Natural killer cell (primary cell): ENCODE measurements at places on chromosomes 7 and 10. TPM values are rescaled to one million over a fixed set of nuclear protein-coding genes. Genes with fewer than 3 reads are reported as not detected.

CYP3A5 gene
- 0.14 TPM for total RNA-seq

STMP1 gene
- 19.4 TPM for total RNA-seq

MNX1 gene
- total RNA-seq = not detected

CCL26 gene
- total RNA-seq = not detected

PWWP2B gene
- total RNA-seq = 23.7 TPM

ELFN1 gene
- not detected for total RNA-seq

ADAMTS14 gene
- total RNA-seq = 1.1 TPM

DNA sequence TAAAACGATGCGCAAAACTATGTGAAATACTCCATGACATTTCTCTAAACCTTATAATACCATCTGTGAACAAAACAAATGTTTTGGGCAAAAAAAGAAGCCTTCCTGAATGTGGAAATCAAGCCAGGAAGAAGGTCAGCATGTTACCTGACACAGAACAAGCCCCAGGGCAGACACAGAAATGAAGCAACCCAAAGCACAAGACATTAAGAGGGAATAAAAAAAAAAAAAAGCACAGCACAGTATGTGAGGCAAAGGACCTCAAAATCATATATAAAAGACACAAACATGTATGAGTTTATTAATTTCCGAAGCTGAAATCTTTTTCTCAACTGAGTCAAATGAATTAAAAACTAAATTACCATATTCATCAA lies 161.8 kb downstream of the SKIDA1 start:
- no peak overlapping the region for H3K4me3 ChIP-seq
- H3K27me3 ChIP-seq = no peaks in the 10 kb centered on the region
- H3K4me1 ChIP-seq = no peaks in the 10 kb centered on the region
- no peak overlapping the region for H3K27ac ChIP-seq

GRCh38 chr7:55939514-55940123 lies 12.1 kb upstream of the MRPS17 start:
- no peaks in the 10 kb centered on the region for H3K36me3 ChIP-seq
- no peaks in the 10 kb centered on the region for H3K27me3 ChIP-seq
- DNase-seq = no peak
- H3K27ac ChIP-seq = no peak overlapping the region
- no peak overlapping the region for H3K4me3 ChIP-seq

- H3K36me3 ChIP-seq = no peaks in the 10 kb centered on the region
- no peak overlapping the region for H3K27ac ChIP-seq
- DNase-seq = no peak
- H3K4me3 ChIP-seq = no peak overlapping the region
Measured at GRCh38 chr7:30970594-30971094, 6.9 kb downstream of the GHRHR start.

DNA sequence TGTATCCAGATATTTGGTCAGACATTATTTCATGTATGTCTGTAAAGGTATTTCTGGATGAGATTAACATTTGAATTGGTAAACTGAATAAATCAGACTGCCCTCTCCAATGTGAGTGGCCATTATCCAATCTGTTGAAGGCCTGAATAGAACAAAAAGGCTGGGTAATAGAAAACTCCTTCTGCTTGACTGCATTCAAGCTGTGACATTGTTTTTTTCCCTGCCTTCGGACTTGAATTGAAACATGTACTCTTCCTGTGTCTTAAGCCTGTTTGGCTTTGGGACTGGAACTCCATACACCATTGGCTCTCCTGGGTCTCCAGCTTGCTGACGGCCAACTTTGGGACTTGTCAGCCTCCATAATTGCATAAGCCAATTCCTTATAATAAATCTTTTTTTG lies 36.0 kb upstream of the ARHGAP21 start:
- H3K4me1 ChIP-seq = no peaks in the 10 kb centered on the region
- DNase-seq = no peak
- no peaks in the 10 kb centered on the region for H3K27me3 ChIP-seq
- H3K4me3 ChIP-seq = no peak overlapping the region
- no peaks in the 10 kb centered on the region for H3K36me3 ChIP-seq

DNA sequence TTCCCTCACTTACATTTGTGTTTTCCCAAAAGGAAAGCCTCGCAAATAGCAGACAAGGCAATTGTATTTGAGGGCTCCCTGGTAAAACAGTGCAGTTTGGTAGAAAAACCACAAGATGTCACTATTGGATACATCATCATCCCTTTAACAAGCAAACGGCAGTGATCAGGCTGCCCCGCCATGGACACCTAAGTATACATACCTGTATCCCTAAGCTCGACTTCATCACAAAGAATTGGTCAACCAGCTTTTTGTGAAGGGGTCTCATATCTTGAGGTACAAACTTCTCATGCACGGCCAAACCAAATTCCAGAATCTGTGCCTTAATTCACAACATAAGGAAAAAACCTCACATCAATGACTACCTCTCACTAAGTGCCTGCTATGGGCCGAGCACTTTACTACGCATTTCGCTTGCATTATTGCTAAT lies 179.5 kb upstream of the IMMP2L start:
- no peaks in the 10 kb centered on the region for H3K36me3 ChIP-seq
- no peaks in the 10 kb centered on the region for H3K4me1 ChIP-seq
- no peak overlapping the region for H3K27ac ChIP-seq
- no peak overlapping the region for H3K4me3 ChIP-seq

- H3K4me1 ChIP-seq = no peaks in the 10 kb centered on the region
- no peak overlapping the region for H3K27ac ChIP-seq
- no peak overlapping the region for H3K4me3 ChIP-seq
- peaks cover 6% of the 10 kb centered on the region for H3K27me3 ChIP-seq
- H3K36me3 ChIP-seq = no peaks in the 10 kb centered on the region
Measured at GRCh38 chr10:103265717-103266329, 11.1 kb upstream of the INA start.

- no peaks in the 10 kb centered on the region for H3K27me3 ChIP-seq
- H3K4me3 ChIP-seq = no peak overlapping the region
- DNase-seq = no peak
- no peak overlapping the region for H3K27ac ChIP-seq
- H3K4me1 ChIP-seq = no peaks in the 10 kb centered on the region
Measured at GRCh38 chr10:127207081-127207480, 10.7 kb upstream of the INSYN2A start.

DNA sequence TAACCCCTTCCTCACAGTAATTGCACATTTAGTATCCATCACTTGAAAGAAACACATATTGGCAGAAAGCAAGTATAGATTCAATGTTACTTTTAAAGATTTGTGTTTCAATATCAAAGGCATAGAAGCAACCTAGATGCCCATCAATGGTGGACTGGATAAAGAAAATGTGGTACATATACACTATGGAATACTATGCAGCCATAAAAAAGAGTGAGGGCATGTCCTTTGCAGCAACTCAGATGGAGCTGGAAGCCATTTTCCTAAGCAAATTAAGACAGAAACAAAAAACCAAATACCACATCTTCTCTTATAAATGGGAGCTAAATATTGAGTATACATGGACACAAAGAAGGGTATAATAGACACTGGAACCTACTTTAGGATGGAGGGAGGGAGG lies 3.6 kb downstream of the OR6V1 start:
- no peak overlapping the region for H3K4me3 ChIP-seq
- no peak for DNase-seq
- no peak overlapping the region for H3K27ac ChIP-seq
- no peaks in the 10 kb centered on the region for H3K36me3 ChIP-seq

GRCh38 chr7:109879287-109879828 lies 1211.6 kb upstream of the LRRN3 start:
- no peak overlapping the region for H3K4me3 ChIP-seq
- H3K4me1 ChIP-seq = no peaks in the 10 kb centered on the region
- no peak for DNase-seq
- no peak overlapping the region for H3K27ac ChIP-seq

- H3K27ac ChIP-seq = no peak overlapping the region
- H3K27me3 ChIP-seq = no peaks in the 10 kb centered on the region
- no peaks in the 10 kb centered on the region for H3K4me1 ChIP-seq
- H3K36me3 ChIP-seq = no peaks in the 10 kb centered on the region
Measured at GRCh38 chr7:15376600-15376999, 185.2 kb downstream of the AGMO start.

DNA sequence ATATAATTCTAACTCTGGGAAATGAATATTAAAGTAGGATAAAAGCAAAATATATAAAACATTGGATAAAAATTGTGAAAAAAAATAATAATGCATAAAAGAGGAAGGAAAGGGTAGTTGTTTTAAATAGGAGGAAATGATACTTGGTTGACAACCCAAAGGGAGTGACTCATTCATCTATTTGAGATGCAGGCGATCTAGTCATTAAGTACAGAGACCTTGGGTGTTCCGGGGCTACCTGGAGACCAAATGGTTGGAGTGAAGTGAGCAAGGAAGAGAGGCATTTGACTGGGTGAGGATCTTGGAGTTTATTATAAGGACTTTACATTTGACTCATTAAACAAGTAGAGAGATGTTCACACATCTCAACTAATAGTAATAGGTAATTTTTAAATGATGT lies 111.0 kb downstream of the LRRTM3 start:
- H3K36me3 ChIP-seq = no peaks in the 10 kb centered on the region
- no peak overlapping the region for H3K27ac ChIP-seq
- H3K4me1 ChIP-seq = no peaks in the 10 kb centered on the region
- DNase-seq = no peak
- no peak overlapping the region for H3K4me3 ChIP-seq

- H3K27me3 ChIP-seq = no peaks in the 10 kb centered on the region
- peak overlapping the region; percentile 98 for H3K4me3 ChIP-seq
- peak; percentile 74 for DNase-seq
- peak overlapping the region; percentile 98 for H3K27ac ChIP-seq
- peaks cover 26% of the 10 kb centered on the region for H3K4me1 ChIP-seq
Measured at GRCh38 chr10:35127289-35127891, 744 bp downstream of the CREM start.

DNA sequence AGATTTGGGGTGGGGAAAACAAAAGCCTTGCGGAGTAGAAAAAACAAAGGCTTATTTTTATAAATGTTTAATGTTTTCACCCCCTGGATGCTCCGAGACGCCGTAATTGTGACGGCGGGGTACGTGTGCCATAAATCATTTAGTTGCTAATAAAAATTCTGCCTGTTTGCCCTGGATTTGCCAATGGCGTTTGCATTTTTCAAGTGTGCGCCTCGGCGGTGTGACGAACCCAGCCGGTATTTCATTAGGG lies 2.5 kb upstream of the TNRC18 start:
- peak; percentile 36 for DNase-seq
- no peak overlapping the region for H3K27ac ChIP-seq
- H3K36me3 ChIP-seq = no peaks in the 10 kb centered on the region
- H3K27me3 ChIP-seq = peaks cover 69% of the 10 kb centered on the region
- peaks cover 84% of the 10 kb centered on the region for H3K4me1 ChIP-seq

GRCh38 chr7:4730971-4731370 lies 44.5 kb upstream of the AP5Z1 start:
- H3K36me3 ChIP-seq = peaks cover 5% of the 10 kb centered on the region
- DNase-seq = no peak
- H3K27me3 ChIP-seq = no peaks in the 10 kb centered on the region
- H3K27ac ChIP-seq = no peak overlapping the region

- no peaks in the 10 kb centered on the region for H3K4me1 ChIP-seq
- no peak for DNase-seq
- H3K27ac ChIP-seq = no peak overlapping the region
- no peaks in the 10 kb centered on the region for H3K27me3 ChIP-seq
Measured at GRCh38 chr10:92814790-92815189, 33.5 kb upstream of the EXOC6 start.

DNA sequence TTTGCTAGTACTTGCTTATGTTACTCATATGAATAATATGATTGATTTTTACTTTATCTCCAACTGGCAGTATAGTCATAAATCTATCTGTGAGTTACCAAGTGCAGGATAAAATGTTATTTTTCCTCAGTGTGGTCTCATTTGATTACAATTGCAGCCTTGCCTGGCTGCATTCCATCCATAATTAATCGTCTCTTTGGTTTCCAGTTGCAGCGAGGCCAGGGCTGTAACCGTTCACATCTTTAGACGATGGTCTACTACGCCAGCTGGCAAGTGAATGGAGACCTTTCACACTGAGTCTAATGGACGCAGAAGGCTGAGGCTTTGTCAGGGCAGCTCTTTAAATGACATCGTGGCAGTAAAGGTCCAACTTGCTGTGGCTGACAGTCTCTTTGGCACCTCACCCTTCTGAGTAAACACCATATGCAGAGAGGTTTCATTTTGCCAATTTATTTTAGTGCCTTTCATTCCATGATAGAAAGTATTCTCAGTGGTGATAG lies 84.0 kb downstream of the ARL4A start:
- DNase-seq = no peak
- no peak overlapping the region for H3K27ac ChIP-seq
- no peak overlapping the region for H3K4me3 ChIP-seq
- no peaks in the 10 kb centered on the region for H3K27me3 ChIP-seq
- H3K36me3 ChIP-seq = no peaks in the 10 kb centered on the region

DNA sequence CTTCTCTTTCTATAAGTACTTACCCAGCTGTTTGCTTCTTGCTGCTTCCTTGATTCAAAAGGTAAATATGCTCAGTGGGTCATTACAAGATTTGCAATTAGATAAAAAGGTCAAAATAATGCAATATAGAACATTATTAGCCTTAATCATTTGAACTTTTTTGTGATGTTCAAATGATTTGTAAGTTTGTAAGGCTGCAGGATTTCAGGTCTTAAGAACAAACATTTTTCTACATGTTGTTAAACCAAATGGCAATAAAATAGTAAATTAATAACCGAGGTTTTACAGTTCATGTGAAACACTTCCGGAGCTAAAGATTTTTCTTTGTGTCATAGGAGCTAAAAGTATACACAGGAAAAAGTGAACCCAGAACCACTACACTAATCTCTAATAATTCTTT lies 16.2 kb upstream of the SCIN start:
- no peak overlapping the region for H3K4me3 ChIP-seq
- H3K27ac ChIP-seq = no peak overlapping the region
- no peak for DNase-seq
- H3K4me1 ChIP-seq = no peaks in the 10 kb centered on the region

GRCh38 chr10:625751-626711 lies 63.4 kb downstream of the DIP2C start:
- no peak overlapping the region for H3K27ac ChIP-seq
- H3K4me3 ChIP-seq = no peak overlapping the region
- H3K4me1 ChIP-seq = peaks cover 11% of the 10 kb centered on the region
- H3K36me3 ChIP-seq = no peaks in the 10 kb centered on the region
- no peaks in the 10 kb centered on the region for H3K27me3 ChIP-seq

DNA sequence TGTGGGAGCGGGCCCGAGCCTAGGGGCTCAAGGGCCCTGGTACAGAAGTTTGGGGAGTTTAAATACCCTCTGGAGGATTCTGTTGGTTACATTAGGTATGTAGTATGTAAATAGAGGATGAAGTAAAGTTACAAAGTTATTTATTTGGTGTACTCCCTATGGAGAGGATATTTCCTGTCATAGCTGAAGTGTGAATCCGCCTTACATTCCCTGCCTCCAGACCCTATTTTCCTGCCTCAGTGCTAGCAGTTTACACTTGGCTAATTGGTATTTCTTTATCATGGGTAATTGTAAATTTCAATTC lies 60.6 kb upstream of the KLF14 start:
- H3K4me1 ChIP-seq = no peaks in the 10 kb centered on the region
- H3K36me3 ChIP-seq = no peaks in the 10 kb centered on the region
- DNase-seq = no peak

GRCh38 chr7:106616708-106617051 lies 44.3 kb downstream of the CCDC71L start:
- H3K27me3 ChIP-seq = no peaks in the 10 kb centered on the region
- H3K4me1 ChIP-seq = no peaks in the 10 kb centered on the region
- no peak for DNase-seq
- H3K36me3 ChIP-seq = no peaks in the 10 kb centered on the region
- H3K4me3 ChIP-seq = no peak overlapping the region
- H3K27ac ChIP-seq = no peak overlapping the region
